ENCODE measurements at places on chromosomes 12 and 14.

DNA sequence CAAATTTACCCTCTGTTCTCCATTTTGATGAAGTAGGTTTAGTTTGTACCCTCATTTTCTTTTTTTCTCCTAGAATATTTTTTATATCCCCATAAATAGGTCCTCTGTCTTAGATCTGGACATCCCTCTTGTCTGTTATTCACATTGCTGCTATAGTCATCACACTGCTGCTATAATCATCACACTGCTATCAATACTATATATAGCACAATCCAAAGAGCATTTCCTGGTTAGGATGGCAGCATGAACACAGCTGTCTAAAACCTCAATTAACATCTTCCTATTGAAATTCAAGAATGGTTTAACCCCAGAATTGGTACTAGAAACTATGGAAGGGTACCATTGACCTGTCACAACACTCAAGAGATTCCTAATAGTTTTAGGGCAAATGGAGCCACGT lies 27.6 kb upstream of the CCDC91 start:
- no peak for DNase-seq

DNA sequence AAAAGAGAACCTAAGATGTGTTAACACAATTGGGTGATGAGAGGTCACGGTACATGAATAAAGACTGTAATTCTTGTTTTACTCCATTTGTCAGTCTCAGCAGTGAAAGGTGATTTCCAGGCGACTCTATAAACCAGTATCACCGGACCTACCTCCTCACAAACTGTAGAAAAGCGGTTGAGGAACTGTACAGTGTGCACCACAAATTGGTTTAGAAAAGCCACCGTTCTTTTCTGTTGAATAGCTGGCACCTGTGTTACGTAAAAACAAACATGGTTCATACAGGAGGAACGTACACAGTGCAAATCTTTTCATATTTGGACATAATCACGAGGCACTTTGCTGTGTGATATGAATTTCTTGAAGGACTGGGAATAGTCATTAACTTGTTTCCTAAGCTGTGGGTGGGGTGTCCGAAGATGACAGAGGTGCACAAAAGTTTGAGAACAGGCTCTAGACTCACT lies 663 bp downstream of the WASHC3 start:
- no peak for DNase-seq

- no peak for DNase-seq
These were observed 525.6 kb downstream of the FLRT2 start for GRCh38 chr14:86055512-86056075.

- DNase-seq = no peak
These were observed 42.5 kb downstream of the PRIMA1 start for GRCh38 chr14:93745603-93746273.

DNA sequence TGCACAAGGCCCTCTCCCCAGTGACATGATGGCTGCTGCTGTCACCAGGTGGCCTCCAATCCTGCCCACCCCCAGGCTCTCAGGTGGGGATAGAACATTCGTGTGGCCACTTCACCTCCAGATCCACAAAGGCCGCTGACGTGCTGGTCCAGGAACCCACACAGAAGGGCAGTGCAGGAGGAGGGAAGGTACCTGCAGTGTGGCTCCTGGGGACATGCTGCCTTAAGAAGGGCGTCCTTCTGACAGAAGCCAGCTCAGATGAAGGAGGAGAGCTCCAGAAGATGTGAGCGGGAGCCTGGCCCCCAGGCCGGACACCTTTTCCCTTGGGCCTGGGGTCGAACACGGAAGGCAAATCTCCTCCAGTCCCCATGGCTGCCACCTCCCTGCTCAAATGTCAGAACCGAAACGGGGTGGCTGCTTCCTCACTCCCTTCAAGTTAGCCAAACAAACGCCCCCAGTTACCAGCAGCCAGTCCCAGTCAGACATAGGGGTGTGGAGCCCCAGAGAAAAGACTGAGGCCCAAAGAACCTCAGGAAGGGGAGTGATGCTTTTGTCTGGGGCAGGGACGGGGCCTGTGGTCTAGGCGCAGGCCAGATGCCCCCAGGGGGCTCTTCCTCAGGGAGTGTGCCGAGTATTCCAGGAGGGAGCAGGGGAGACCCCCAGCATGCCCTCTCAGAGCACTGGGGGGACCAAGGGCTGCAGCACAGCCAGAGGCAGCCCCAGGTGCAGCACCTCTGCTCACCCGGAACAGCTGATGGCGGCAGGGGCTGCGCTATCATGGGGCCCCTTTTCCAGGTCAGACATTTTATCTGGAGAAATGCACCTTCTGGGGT lies 155.9 kb downstream of the CALM1 start:
- no peak for DNase-seq

GRCh38 chr12:64997858-64998257 lies 123.2 kb downstream of the WIF1 start:
- no peak for DNase-seq

DNA sequence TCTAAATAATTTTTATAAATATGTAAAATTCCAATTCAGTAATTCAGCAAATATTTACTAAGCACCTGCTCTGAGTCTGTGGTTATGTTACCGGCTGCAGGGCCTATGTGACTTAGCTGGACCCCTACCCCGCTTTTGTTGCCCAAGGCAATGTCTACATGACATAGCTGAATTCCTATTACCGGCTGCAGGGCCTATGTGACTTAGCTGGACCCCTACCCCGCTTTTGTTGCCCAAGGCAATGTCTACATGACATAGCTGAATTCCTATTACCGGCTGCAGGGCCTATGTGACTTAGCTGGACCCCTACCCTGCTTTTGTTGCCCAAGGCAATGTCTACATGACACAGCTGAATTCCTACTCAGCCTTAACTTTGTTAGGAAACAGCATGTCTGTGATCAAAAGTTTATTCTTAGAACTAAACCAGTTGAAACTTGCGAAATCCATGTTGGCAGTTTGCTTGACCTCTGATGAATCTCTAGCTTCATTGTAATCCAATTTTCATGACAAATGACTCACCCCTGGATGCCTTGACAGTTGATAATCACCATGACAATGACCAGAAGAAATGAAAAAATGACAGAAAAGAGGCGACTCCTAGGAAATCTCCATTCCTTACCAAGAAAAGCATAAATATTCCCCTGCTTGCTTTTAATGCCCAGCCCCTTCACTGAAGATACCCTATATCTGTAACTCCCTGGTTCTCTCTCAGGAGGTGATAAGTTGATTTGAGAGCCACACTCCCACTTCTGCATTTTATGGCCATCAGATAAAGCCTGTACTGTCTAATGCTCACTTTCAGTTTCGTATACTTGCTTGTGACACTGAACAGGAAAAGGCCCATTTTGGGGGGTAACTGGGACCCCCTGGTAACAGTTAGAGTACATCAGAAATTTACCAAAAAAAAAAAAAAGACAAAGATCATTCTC lies 148.4 kb upstream of the SYT10 start:
- no peak for DNase-seq

DNA sequence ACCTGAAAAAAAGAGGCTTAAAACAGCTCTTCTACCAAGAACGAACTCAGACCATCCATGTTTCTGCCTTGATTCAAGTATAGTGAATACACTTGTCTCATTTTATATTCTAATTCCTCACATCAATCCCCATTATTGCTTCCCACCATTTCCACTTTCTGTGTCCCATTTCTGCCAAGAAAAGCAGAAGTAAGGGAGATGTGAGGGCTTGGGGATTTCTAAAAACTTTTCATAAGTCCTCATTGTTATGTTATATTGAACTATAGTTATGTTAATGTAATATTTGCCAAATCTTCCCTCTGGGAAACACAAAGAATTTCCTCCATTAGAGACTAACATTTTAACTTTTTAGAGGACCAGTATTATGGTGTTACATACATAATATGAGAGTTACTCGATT lies 48.2 kb upstream of the PSMA6 start:
- DNase-seq = no peak

- no peak for DNase-seq
These were observed 39.8 kb downstream of the PRIMA1 start for GRCh38 chr14:93748208-93749075.

DNA sequence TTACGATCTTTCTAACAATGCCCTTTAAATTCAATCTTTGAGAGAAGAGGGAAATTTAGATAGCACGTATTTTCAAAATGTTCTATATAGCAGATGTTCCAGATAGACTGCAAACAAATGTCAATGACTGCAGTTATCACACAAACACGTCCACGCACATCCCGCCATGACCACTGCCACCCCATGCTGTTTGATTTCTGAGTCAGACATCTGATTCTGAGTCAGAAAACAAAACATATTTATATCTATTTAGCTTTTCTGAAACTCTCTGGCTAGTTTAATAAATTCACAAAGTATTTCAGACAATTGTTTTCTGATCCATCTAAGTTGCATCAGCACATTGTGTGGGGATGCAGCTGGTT lies 105.9 kb upstream of the BCAT1 start:
- DNase-seq = peak; percentile 64

- no peak for DNase-seq
These were observed 171.1 kb downstream of the RPAP3 start for GRCh38 chr12:47534695-47535094.

- no peak for DNase-seq
These were observed 416.6 kb downstream of the GLT1D1 start for GRCh38 chr12:129269756-129270495.

- no peak for DNase-seq
These were observed 2.2 kb downstream of the NELL2 start for GRCh38 chr12:44873898-44874297.

GRCh38 chr12:110957652-110958051 lies 37.3 kb upstream of the MYL2 start:
- DNase-seq = no peak

- DNase-seq = no peak
These were observed 96.9 kb downstream of the GTF2A1 start for GRCh38 chr14:81123811-81124210.

DNA sequence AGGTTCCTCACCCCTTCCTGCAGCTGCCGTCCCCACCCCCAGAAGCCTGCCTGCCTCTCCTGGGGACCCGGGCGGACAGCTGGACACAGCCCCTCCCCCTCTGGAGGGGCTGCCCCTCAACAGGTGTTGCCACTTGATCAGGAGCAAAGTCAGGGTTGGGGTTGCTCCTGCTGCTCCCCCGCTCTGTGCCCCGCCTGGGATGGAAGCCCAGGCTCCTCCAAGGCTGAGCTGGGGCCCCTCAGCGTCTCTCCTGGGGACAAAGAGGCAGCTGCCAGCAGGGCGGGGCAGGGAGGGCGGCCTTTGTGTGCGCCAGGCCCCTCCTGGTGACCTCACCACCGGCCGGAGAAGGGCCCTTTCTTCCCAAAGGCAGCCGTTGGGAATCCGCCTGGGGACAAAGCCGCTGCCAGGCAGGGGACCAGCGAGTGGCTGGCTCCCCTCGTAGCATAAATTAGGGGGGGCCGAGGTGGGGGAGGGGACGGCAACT lies 13.7 kb downstream of the TRMT61A start:
- no peak for DNase-seq

- DNase-seq = no peak
These were observed 396.9 kb downstream of the TMTC2 start for GRCh38 chr12:83083616-83084015.

DNA sequence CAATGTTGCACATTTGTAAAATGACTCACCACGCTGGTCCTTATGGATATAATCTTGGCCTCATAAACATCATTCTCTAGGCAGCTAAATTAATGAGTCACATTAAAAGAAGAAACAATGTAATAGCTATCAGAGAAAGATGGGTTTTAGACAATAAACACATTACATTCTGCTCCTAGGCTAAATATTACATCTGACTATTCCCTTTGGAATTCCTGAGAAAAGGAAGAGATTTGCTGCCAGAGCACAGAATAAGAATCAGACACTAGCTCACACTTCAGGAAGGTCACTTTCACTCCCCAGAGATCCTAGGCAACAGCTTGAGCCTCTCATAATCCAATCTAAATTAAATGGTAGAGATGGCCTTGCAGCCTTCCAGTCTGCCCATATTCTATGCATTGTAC lies 218.2 kb downstream of the PTPRO start:
- DNase-seq = no peak

- DNase-seq = no peak
These were observed 224.3 kb downstream of the GXYLT1 start for GRCh38 chr12:41920355-41920754.

DNA sequence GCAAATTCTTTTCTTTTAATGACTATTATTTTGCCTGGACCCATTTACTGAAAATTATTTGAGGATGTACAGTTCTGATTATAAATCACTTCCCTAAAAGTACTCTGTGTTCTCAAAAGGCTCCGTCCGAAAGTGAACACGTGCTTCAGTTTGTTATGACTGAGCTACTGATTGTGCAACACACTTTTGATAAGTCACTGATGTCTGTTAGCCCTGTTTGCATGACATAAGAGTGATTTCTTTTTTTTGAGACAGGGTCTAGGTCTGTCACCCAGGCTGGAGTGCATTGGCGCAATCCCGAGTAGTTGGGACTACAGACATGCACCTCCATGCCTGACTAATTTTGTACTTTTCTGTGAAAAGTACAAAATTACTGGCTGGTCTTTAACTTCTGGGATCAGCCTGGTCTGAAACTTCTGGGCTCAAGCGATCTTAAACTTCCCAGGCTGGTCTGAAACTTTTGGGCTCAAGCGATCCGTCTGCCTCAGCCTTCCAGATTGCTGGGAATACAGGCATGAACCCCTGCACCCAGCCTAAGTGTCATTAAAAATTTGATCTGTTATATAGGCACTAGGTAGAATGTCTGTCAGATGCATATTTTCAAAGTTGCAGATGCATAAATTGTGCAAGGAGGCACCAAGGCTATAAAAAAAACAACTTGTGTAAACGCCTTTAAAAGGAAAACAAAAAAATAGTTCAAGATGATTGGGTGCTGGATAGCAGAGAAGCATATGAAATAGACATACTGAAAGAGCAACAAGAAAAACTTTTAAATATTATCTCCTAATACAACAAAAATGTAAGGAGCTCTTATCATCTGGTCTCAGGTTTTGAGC lies 111.5 kb downstream of the SRGAP1 start:
- no peak for DNase-seq

GRCh38 chr14:68711561-68712309 lies 81.1 kb downstream of the ZFP36L1 start:
- no peak for DNase-seq

DNA sequence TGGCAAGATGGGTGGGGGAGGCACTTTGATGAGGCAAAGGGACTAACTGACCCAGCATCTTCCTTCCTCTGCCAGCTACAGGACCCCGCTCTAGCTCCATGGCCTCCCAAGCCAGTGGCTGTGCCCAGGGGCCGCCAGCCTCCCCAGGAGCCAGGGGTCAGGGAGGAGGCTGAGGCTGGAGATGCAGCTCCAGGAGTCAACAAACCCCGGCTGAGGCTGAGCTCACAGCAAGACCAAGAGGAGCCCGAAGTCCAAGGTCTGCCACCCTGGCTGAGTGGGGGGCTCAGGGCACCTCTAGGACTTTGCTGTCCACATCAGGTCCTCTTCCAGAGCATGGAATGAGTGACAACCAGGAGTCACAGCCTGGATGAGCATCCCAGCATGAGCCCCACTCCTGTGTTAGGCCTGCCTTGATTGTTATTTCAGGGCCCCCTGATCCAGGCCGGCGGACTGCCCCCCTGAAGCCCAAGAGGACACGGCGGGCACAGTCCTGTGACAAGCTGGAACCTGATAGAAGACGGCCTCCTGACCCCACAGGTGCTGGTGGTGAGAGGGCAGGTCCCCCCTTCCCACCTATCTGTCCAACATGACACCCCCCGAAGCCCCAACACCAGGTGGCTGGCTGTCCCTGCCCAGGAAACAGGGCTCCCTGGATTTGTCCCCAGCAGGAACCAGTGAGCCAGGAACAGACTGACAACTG lies 2.5 kb upstream of the CPNE6 start:
- DNase-seq = no peak

GRCh38 chr12:2999265-2999841 lies 40.2 kb downstream of the TEAD4 start:
- DNase-seq = no peak

GRCh38 chr14:61705017-61705416 lies 9.7 kb downstream of the HIF1A start:
- DNase-seq = no peak

- DNase-seq = no peak
These were observed 161.8 kb downstream of the TTC8 start for GRCh38 chr14:88986146-88986841.

All from stimulated activated CD4-positive, alpha-beta T cell treated with anti-CD3 and anti-CD28 coated beads, Interleukin-2, amount 100 ng/mL, for 24 hours (primary cell).